Foreskin fibroblast (primary cell): ENCODE measurements at places on chromosomes 16 and 17.

- DNase-seq = peak; percentile 78
Measured at GRCh38 chr17:34314279-34314678, 5.0 kb upstream of the CCL8 start.

DNA sequence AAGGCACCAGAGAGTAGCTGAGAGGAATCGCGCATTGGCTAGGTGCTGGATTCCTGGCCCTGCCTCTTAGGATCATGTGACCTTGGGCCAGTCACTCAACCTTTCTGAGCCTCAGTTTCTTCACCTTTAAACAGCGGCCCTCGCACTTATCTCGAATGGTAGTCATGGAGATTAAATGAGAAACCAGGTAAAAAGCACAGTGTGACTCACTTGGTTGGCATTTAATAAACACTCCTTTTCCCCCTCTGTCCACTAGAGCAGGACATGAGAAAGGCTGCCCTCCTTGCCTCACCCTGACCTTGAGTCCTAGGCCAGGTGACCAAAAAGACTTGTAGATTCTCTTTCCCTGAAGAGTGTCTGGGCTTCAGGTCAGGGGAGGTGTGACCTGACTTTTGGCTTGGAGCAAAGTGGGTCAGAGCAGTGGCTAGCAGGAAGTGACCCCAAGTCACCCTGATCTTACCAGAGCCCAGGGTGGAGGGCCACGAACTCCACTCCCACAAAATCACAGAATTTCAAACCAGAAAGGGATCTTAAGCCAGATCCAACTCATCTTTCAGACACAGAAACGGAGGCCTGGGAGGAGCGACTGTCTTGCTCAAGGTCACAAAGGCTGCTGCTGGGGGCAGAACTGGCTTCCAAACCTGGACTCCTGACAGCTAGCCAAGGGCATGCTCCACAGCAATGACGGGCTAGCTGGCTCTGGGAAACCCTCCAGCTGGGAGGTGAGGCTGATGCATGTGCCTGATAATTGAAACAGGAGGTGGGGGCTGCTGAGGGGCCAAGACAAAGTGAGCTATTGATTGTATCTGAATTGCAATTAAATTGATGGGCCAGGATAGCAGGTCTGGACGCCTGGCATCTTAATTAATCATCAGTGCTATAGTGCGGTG, 65.2 kb downstream of the PIPOX start:
- DNase-seq = no peak

DNA sequence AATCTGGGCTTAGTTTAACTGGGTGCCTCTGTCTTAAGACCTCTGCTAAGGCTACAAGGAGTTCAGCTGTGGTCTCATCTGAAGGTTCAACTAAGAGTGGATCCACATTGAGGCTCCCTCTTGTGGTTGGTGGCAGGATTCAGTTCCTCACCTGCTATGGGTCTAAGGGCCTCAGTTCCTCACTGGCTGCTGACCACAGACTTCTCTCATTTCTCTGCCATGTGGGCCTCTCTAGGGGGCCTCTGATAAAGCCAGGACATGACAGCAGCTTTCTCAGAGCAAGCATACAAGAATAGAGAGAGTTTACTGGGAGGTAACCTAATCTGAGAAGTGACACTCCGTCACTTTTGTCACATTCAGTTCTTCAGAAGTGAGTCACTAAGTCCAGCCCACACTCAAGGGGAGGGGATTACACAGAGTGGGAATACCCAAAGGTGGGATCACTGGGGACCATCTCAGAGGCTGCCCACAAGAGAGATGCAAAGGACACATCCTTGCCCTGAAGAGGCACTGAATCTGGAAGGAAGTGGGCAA, 19.2 kb upstream of the ABAT start:
- DNase-seq = peak; percentile 43

- DNase-seq = no peak
Measured at GRCh38 chr17:4938069-4938491, 1.8 kb downstream of the SLC25A11 start.

DNA sequence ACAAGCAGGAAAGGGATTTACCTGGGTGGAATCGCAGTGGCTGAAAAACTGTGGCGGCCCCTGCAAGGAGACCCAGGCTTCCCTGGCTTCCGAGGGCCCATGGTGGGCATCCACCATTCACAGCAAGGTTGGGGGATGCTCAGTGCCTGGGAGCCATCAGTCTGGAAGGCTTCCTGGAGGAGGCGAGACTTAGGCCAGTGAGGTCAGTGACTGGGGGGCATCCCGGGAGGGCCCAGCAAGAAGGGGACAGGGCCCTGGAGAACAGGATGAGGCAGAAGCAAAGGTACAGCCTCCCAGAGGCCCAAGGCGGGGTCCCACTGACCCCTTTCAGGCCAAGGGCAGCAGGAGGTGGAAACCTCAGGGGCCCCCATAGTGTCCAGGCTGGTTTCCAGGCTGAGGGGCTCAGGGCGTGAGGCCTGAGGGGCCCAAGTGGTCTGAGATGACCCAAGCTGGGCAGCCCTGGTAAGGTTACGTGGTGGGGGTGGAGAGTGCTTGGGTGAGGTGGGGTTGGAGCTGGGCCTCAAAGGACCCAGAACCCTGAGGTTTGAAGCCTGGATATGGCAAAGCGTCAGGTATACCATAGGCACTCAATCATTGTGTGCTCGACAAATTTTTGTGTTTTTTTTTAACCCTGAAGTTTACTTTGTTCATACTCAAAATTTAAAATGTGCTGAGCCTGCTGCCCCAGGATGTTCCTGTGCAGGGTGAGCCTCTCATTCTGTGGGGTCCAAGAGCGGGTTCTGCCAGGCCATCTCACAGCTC, 15.8 kb upstream of the SRRM2 start:
- no peak for DNase-seq

DNA sequence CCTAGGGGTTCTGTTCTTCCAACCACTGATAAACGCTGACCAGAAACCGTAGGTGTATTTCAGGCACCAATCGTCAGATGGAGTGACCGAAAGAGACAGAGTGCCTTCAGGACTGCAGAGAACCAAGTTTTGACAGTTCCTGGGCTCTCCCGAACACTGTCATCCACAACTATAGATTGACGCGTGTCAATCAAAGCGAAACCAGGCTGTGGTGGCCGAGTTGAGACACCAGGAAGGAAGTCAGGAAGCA, 11.9 kb upstream of the AURKB start:
- DNase-seq = no peak

DNA sequence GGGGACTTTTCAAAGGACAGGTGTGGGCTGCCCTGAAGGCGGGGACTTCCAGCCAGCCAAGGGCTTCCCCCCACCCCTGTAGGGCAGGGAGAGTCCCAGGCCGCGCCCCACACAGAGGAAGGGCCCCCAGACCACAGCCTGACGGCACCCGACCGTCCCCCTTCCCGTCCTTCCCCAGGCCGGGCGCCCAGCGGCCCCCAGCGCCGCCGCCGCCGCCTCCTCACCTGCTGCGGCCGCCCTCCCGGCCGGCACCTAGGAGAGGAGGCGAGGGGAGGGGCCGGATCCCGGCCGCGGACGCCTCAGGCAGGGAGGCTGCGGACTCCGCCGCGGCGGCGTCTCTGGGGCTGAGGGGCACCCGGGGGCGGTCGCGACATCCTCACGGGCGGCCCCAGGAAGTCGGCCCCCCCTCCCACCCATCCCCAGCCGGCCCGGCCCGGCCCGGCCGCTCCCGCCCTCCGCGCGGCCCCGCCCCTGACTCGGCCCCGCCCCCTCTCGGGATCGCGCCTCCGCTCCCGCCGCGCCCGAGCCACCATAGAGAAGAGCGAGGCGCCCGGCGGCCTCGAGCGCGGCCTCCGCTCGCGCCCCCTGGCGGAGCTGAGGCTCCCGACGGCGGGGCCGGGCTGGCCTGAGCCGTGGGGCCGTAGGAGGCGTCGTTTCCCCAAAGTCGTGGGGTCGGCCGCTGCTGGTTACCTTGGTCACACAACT, 25.5 kb upstream of the RFFL start:
- peak; percentile 94 for DNase-seq

DNA sequence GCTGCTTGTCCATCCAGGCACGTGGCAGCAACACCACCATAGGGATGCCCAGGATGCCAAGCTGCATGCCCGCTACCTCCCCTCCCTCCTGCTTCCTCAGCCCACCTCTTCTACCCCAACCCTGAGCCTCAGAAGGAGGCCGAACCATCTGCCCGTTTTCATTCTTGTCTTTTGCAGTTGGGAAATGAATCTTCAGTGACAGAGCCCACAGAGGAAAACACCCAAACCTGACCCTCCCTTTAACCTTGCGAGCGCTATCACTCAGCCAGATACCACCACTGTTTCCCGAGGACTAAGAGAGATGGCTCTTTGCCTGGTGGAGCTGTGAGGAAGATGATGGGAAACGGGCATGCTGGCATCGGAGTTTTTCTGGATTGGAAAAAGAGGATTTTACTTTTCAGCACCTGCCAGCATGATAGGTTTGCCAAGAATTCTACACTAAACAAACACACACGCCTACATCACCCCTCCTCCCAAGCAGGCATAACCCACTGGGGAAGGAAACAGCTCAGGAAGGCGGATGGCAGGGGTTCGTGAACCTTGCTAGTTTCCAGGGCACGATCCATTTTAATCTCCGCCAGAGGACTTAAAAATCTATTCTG, 457.4 kb downstream of the SLC39A11 start:
- no peak for DNase-seq

DNA sequence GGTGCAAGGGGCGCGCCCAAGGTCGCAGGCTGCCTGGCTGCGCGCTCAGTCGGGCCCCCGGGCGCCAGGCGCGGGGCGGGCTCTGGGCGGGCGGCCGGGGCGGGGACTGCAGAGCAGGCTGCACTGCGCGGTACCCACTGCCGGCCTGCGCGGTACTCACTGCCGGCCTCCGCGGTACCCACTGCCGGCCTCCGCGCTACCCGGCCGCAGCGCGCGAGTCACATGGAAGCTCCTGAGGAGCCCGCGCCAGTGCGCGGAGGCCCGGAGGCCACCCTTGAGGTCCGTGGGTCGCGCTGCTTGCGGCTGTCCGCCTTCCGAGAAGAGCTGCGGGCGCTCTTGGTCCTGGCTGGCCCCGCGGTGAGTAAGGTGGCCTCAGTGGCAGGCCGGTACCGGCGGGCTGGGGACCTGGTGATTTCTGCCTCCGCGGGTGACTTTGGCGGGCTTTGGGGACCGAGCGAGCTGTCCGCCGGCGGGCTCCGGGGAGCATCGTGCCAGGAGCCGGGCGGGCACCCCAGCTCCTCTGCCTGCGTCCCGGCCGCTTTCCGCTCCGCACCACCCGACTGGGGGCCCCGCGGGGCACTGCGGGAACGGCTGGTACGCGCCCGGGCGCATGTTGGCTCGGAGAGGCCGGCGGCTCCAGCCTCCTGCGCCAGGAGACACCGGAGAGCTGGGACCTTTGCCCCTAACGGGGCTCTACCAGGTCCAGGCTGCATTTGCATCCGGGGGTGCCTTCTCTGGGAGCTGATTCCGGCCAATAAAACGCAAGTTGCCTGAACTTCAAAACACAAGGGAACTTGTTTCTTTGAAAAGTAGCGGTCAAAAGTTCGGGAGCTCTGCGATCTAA, at the start of gene SLC47A1:
Gene SLC47A1 (plus strand): TSS at position 137 of the 844 bp plus-strand sequence. CDS start 86 bp downstream, at position 223.
- DNase-seq = peak; percentile 36

DNA sequence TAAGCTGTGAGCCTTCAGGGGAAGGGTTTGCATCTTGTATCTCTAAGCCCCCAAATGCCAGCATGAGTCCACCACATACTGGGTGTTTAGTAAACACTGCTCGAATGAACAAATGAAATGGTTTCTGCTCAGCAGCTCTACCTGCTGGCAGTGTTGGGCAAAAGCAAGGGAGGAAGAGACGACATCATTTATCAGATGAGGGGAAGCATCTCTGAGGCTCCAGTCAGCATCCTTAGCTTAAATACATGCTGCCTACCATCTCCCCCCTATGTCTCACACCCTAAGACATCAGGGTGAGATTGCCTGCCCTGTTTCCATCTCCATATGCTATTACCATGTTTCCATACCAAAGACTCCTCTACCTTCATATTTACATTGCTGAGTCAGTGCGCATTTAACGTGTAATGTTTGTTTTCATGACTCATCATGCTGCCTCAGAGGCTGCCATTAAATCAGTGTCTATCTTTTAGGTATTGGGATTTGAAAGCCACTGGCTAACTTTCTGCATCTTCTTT, 379.8 kb downstream of the UTP18 start:
- no peak for DNase-seq

DNA sequence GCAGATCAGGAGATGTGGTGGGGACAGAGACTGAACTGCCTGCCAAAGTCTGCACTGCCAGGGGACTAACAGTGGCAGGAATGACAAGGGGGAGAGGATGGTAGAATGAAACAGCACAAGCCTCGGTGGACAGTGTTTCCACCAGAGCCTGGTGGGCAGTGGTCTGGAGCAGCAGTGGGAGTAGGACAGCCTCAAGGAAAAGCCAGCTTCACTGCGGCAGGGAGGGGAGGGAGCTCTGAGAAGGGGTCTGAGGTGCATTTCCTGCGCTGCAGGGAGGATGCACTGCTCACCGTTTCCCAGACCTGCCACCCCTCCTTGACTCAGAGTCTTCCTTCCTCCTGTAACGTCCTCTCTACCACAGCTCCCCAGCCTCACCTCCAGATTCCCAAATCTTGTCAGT, 33.8 kb downstream of the MARCHF10 start:
- DNase-seq = no peak

DNA sequence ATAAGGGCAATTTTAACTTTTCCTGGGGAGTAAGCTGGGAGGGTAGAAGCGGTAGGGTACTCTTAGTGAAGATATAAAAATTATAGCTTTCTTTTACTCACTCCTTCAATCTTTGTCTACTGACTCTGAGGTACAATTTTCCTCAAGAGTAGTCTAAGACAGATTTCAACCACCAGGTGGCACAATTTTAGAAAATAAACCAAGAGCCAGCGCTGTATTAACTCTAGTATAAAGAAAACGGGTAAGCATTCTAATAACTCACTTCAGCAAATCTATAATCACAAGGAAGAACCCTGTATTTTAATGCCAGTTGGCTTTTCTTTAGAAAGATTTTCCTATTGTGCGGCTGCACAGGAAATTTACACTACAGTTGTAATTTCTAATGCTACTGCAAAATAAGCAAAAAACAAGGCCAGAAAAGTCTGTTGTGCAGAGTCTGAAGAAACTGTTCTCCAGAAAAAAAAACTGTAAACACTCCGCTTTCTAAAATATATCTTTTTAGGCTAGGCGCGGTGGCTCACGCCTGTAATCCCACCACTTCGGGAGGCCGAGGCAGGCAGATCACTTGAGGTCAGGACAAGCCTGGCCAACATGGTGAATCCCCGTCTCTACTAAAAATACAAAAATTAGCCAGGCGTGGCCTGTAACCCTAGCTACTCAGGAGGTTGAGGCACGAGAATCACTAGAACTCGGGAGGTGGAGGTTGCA, 1.9 kb downstream of the CMC2 start:
- peak; percentile 77 for DNase-seq

DNA sequence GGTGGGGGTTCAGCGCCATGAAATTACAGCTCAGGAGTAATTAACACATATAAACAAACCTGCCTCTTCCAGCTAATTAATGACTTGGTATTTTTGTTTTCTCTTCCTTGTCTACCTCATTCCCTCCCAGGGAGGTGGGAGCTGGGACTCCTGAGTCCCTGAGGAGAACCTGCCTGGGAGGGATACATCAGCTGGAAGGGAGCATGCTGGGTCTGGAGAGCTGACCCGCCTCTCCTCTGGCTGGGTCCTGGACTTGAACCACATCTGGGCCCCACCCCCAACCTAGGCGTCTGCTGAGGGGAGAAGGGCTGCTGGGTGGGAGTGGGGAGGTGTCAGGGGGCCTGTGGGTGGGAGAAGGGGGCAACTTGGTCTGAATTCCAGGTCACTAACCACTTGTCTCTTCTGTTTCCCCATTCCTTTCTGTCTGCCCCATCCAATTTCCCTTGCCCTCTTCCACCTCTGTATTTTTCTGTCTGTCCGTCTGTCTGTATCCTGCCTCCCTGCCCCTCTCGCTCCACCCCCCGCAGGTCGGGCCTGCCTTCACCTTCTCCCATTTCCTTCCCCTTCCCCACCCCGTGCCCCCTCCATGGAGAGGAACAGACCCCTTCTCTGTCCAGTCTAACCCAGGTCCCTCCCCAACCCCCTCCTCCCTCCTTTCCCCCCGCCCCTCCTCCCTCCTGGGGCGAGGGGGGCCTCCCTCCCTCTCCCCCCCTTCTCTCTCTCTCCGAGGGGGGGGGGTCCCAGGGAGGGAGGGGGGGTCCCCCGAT, at the start of gene NLGN2:
Gene NLGN2 (plus strand): TSS at position 361 of the 767 bp plus-strand sequence. CDS start 411 bp downstream, outside the sequence.
- no peak for DNase-seq
